Inflammatory macrophage treated with lipopolysaccharide for 1 hour (primary cell): ENCODE measurements at places on chromosomes 1 and 21.

GRCh38 chr1:46411010-46411405 is 16.9 kb downstream of the FAAH start:
- no peak for DNase-seq

DNA sequence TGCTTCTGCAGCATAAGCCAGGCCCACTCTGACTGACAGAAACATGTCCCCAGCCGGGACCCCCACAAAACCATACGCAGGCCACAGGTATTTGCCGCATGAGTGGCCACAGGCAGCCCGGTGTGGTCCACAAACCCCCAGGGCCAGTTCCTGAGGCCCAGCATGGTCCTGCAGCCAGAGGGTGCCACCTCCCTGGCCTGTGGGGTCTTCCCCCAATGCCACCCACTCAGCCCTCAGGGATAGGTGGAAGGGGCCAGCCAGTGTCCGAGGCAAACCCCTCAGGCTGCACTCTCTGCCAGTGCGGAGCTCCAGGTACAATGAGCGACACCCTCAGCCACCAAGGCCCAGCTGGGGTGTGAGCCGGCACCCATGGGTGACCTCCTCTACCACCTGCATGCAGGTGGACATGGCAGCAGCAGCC is 43.5 kb downstream of the UBE2G2 start:
- DNase-seq, result no peak

DNA sequence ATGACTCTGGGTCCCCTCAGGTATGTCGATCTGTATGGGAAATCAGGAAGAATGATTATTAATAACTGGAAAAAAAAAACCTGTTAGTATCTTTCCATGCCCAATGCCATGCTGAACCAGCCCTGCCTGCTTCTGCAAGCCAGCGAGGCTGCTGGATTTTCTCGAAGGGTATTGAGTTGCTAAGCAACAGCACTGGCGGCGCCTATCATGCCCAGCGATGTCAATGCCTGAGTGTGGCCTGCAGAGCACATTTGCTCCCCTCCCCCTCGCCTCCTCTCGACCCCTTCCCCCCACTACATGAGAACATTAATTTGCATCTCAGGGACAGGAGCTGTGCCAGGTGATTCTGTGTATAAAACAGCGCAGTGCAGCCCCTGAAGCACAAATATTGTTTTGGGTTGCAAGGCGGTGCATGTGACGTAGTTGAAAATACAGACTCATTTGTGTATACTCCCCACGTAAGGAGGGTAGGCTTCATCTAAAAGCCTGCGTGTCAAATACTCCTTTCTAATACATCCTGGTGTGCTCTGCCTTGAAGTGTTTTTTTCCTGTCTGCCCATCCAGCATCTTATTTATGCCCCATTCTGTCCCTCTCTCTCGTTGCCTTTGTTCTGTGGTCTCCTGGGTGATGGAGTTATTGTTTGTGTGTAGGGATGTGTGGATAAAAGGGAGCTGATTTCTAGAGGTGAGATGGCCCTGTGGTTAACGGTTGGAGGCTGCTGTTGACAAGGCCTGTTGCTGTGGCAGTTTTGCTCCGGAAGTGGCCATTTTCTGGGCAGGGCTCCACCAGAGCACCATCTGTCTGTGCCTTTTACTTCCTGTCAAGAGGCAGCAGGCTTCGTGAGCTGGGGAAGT is 32.7 kb upstream of the ATP5PO start:
- DNase-seq, result no peak

GRCh38 chr1:108877348-108878159 is 769 bp downstream of the GPSM2 start:
- peak; percentile 15 for DNase-seq

DNA sequence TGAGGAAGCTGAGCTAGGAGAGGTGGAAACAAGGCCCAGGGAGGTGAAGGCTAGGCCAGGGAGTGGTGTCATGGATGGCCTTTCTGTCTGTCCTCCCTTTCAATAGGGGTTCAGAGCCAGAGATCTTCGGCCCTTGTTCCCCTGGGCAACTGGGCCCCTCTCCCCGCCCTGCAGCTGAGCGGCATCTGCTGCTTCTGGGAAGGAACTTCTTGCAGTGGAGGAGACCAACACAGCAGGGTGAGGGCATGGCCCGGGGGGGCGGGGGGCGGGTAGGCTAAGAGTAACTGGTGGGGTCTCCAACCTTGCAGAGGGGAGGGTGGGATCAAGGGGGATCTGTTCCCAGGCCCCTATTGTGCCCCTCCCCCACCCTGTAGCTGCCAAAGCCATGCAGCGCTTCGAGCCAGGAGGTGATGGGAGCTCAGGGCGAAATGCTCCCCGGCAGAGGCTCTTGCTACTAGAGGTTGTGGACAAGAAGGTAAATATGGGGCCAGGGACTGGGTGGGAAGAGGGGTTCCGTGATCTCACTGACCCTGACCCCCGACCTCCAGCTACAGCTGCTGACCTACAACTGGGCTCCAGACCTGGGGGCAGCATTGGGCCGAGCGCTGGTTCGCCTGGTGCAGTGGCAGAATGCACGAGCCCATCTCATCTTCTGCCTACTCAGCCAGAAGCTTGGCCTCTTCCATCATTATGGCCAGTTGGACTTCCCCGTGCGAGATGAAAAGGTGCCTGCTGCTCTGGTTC is 11.7 kb downstream of the HYI start:
- no peak for DNase-seq

GRCh38 chr21:45256912-45257672 is 30.6 kb downstream of the POFUT2 start:
- DNase-seq, result no peak
